ENCODE measurements at places on chromosomes 7 and 10.

DNA sequence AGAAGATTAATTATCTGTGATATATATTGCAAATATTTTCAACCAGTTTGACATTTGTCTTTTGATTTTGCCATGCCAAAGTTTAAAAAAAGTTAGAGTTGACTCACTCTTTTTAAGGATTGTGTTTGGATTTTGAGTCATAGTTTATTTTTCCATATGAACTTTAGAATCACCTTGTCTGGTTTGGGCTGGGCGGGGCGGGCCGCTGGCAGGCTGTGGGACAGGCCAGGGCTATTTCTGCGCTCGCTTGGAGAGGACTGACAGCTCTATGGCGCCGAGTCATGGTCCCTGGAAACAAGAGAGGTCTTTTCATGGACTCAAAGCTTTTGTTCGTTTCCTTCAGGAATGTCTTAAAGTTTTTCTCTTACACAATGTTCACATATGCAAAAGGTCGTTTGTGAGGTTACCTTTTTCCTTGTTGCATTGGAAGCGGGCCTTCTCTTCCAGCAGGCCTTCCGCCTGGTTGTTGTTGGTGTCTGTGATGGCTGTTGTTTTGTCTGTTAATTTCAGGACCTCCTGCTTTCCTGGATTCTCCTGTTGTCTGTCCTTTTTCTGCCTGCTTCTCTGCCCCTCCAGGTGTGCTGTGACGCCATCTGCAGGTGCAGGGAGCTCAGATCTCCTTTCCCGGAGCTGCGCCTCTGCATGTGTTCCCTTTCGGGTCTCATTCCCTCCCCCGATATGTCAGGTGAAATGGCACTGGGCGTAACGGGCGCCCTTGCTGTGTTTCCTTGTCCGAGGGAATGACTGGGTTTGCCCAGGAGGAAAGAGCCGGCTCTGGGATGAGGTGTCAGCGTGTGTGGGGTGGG lies 53.8 kb downstream of the INPP5A start:
- no peak for DNase-seq

- no peak for DNase-seq
Measured at GRCh38 chr7:149586646-149587645, 89.3 kb upstream of the ZNF746 start.

GRCh38 chr7:1961701-1962276 lies 271.0 kb downstream of the MAD1L1 start:
- DNase-seq: peak; percentile 69

- DNase-seq: no peak
Measured at GRCh38 chr7:44077681-44078091, 4.6 kb downstream of the POLM start.

GRCh38 chr7:136050462-136050847 lies 73.3 kb upstream of the MTPN start:
- no peak for DNase-seq

- DNase-seq: peak; percentile 83
Measured at GRCh38 chr7:48084727-48085432, 4.2 kb upstream of the UPP1 start.

GRCh38 chr10:81135851-81136250 lies 598.1 kb downstream of the SH2D4B start:
- DNase-seq: no peak

- DNase-seq: no peak
Measured at GRCh38 chr10:71856619-71857018, 5.6 kb upstream of the PSAP start.

- peak; percentile 8 for DNase-seq
Measured at GRCh38 chr7:130009848-130010688, 41.1 kb downstream of the ZC3HC1 start.

DNA sequence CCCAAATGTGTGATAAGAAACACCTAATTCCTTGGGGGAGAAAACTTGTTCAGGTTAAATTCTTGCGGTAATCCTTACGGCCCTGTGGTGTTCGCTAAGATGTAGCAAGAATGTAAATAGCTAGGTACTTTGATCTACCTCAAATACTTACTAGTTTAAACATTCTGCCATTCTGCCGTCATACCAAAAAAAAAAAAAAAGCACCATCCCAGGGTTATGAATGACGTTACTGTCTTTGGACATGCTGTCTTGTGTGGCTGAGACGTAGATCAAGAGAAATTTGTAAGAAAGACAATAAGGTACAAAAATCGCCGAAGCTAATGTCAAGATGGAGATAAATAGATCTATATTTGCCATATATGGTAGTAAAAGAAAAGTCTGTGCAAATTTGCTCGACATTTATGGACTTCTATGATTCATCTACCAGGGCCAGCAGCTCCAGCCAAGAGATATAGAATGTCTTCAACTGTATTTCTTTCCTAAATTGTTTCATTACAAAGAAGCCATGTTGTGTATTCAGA lies 195.6 kb downstream of the CUX1 start:
- DNase-seq: no peak

DNA sequence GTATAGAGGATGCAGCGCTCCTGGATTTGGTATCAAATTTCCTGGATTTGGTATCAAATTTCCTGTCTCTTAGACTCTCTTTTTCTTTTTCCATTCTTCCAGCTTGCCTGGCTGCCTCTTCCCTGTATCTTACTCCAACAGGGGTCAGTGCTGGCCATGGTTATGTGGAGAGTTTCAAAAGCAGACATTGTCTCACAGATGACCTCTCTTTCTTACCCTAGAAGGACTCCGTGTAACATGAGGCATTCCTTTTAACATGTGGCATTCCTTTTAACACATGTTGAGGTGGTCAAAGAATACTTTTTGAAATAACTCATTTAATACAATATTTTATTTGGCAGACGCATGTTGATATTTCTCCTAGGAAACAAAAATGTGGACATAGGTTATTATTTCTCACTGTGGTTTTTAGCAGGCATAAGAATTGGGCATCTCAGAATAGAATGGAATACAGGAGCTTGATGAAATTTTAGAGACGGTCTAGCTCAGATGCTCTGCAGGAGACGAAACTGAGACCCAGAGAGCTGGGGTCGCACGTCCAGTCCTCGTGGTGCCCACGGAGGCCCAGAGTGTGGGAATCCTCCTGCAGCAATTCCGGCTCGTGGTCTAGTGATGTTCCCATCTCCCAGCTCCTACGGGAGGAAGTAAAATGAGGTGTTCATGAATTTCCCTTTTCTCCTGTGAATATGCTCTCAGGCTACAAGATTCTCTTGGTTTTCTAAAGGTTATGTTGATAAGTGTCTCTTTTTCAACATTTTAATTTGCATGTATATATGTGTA lies 59.6 kb upstream of the PITRM1 start:
- no peak for DNase-seq

DNA sequence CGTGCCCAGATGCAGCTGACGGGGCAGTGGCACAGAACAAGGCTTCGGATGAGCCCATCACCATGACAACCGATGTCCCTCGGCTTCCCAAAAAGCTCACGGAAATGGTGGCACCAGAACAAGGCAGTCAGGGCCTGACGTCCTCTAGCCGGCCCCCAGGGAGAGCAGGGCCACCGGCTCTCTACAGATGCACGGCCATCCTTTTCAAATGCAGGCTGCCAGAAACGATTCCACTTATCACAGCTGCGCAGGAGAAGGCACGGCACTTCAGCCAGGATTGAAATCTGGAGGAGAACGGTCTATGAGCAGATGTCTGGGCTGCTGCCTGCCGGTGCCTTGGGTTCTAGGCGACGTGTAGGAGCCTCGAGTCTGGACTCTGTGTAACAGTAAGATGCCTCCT lies 223.8 kb downstream of the ZMYND11 start:
- DNase-seq: no peak

- DNase-seq: no peak
Measured at GRCh38 chr10:77398986-77399755, 238.4 kb downstream of the KCNMA1 start.

DNA sequence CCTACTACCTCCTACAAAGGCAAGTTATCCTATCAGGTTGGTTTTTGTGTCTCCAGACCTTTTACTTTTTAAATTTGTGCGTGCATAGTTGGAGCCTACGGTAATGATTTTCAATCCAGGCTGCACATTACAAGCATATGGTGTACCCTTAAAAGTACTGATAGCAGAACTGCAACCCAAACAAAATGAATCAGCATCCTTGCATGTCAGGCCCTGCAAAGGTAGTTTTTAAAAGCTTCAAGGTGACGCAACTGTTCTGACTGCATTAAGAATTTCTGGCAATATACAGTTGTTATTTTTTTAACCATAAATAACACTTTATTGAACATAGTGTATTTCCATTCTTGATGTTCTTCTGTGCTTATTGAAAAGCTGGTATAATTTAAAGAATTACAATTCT lies 28.9 kb downstream of the GNAT3 start:
- no peak for DNase-seq

- no peak for DNase-seq
Measured at GRCh38 chr7:130951303-130951975, 217.4 kb upstream of the KLF14 start.

DNA sequence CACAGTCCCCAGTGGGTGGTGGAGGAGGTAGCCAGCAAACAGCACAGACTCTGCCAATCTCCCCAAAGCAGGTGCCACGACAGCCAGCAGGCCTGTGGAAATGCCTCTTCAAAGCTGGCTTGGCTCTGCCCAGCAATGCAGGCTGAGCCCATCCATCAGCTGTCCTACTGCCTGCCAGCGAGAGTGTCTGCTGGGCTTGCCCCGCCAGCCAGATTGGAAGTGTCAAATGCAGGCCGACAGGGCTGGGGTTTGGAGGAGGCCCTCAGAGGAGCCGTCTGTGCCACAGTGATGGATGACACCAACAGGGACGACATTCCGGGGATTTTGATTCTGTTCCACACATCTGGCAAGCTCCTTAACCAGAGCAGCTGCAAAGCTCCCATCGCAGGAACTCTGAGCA lies 16.7 kb downstream of the HABP2 start:
- no peak for DNase-seq

GRCh38 chr7:110448918-110449317 lies 642.0 kb upstream of the LRRN3 start:
- no peak for DNase-seq

DNA sequence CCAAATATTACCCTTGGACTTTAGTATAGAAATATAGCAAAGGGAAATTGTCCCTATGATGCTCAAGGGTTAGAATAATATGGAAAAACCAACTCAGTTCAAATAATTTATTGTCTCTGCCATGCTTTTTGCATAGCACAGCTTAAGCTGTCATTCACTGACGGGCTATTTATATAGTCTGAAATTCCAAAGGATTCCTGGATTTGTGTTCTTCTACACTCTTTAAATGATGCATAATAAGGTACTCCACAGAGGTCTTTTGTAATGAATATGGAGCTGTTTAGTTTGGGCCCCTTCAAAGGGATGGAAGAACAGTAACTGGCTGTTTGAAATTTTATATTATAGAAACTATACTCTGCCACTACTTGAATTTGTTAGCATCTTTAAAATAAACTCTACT lies 276.6 kb upstream of the FERD3L start:
- no peak for DNase-seq

- DNase-seq: no peak
Measured at GRCh38 chr10:132927824-132928223, 14.5 kb downstream of the CFAP46 start.

DNA sequence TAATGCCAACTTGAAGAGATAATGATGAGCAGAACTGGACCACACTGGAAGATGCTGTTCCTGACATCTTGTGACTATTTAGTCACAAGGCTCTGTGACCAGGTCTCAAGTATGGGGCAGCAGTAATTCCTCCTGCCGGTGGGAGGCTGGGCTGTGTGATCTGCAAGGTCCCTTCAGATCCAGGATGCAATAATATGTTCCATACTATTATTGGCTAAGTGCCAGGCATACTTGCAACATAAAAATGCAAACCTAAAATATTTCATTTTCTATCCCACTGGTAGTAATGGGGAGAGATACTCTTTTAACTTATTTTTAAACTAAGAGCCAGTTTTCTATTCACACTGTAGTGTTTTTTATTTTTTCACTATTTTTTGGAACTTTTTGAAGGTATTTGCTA lies 171.5 kb downstream of the CYP26A1 start:
- no peak for DNase-seq

GRCh38 chr10:110061687-110062086 lies 53.9 kb downstream of the ADD3 start:
- no peak for DNase-seq

- DNase-seq: peak; percentile 68
Measured at GRCh38 chr7:138903186-138903820, 77.9 kb downstream of the KIAA1549 start.

- no peak for DNase-seq
Measured at GRCh38 chr7:80385508-80385907, 126.4 kb downstream of the GNAT3 start.

GRCh38 chr7:45459476-45459875 lies 114.7 kb upstream of the ADCY1 start:
- DNase-seq: no peak

GRCh38 chr7:81883801-81884393 lies 114.0 kb upstream of the HGF start:
- DNase-seq: no peak

- DNase-seq: no peak
Measured at GRCh38 chr10:122286867-122287266, 15.8 kb downstream of the BTBD16 start.

DNA sequence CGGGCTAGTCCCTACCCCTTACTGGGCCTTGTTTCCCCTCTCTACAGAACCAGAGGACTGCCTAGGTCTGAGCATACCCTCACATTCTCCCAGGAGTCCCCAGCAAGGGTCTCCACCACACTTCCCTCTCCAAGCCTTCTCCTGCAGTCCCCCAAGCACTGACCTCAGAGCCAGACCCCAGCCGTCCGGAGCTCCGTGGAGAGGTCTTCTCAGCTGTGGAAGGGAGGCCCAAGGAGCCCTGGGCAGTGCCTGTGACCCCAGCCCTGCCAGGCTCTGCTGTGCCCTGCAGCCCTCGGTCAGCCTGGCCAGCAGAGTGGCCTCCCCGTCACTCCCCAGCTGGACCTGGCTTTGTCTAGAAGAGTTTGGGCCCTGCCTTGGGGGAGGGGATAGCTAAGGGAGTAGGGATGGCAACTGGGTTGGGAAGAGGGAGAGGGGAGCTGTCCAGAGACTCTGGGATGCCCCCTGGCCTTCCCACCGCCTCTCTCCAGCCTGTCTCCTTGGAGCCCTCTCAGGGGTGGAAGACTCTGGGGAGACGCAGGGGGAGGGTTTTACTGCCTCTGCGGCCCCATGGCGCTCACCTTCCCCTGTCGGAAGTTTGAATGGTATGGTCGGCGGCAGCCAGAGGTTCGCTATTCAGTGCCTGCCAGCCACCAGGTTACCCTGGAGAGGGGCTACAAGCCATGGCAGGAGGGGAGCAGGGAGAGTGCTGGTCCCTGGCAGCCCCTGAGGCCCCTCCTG lies at the start of gene C10orf105:
C10orf105 (minus strand) TSS at position 315 of the 738 bp plus-strand sequence. CDS start 3,441 bp downstream, outside the sequence.
- DNase-seq: no peak

DNA sequence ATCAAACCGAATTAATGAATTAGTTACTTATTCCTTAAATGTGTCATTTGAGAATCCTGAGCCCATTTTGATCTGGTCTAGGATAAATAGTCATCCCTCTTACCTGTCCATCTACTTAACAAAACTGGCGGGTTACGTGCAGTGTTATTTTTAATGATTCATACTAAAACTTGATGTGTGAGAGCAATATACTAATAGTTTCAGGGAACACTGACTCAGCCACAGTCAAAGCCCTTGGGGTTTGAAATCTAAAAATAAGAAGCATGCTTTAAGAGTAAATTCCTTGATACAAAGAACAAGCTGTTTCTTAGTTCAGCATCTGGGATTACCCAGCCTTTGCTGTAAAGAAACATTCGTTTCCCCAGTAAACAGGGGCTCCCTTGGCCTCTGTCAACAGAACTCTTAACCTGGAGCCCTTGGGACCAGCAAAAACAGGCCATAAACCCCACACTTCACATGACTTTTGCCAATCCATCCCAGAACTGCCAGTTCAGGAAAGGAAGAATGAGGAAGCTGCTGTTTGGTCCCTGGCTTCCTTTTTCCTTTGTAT lies 370.6 kb upstream of the IGFBP3 start:
- no peak for DNase-seq

Data from stimulated activated CD4-positive, alpha-beta T cell treated with anti-CD3 and anti-CD28 coated beads, Interleukin-4, amount 100 ng/mL, for 24 hours (primary cell).